ENCODE measurements at places on chromosomes 12 and 14. TPM values are rescaled to one million over a fixed set of nuclear protein-coding genes. Genes with fewer than 3 reads are reported as not detected.

The TGFB3 gene
- total RNA-seq = 9.6 TPM

The TAS2R8 gene
- total RNA-seq = not detected

The SLC35E3 gene
- 15.9 TPM for total RNA-seq

The OR10P1 gene
- not detected for total RNA-seq

The PPFIA2 gene
- total RNA-seq = not detected

The TRIM9 gene
- total RNA-seq = 0.44 TPM

The EFCAB11 gene
- total RNA-seq = 12.3 TPM

The WIF1 gene
- total RNA-seq = not detected

The KRT78 gene
- total RNA-seq = not detected
